ENCODE measurements at places on chromosomes 6 and 20.

- DNase-seq, result no peak
Measured at GRCh38 chr6:99789767-99790166, 183.1 kb downstream of the PRDM13 start.

DNA sequence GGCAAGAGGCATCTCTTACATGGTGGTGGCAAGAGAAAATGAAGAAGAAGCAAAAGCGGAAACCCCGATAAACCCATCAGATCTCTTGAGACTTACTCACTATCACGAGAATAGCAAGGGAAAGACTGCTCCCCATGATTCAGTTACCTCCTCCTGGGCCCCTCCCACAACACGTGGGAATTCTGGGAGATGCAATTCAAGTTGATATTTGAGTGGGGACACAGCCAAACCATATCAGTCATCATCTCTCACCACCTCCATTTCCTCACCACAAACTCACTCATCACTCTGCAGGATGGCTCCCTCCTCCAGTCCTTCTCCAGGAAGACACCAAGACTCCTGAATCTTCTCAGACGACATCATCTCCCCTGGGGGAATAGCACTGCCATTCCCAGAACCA, 25.8 kb upstream of the SLC16A10 start:
- no peak for DNase-seq

- DNase-seq, result no peak
Measured at GRCh38 chr6:5205877-5206850, 54.6 kb downstream of the LYRM4 start.

GRCh38 chr6:10154251-10154650, 260.6 kb downstream of the TFAP2A start:
- no peak for DNase-seq

DNA sequence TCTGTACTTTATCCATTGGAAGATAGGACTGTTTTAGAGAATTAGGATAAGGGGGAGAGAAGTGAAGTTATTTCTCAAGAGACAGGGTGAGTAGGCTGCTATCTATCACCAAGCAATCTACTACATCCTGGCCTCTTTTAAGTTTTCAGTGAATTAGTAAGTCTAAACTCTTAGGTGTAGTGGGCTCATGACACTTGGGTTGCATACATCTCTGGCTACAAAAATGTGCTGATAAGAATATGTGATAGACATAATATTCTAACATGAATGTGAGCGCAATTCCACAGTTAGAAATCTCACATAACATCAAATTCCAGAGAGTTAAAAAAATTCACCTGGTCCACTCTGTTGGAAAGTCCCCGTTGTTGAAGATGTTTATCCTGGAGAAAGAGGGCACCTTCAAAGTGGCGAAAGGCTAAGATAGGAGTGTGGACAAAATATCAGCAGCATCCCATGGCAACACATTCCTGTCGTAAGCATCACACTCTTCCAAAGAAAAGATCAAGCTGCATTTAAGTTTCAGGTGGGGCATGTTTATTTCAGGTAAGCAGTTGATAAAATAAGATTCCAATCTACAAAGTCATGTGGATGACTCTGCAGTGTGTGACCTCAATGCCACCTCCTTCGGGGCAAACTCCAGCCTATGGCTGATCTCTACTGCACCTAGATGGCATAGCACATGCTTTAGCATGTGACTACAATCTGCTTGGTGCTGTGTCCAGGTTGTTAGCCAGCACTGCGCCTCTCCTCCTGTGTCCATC, 111.7 kb upstream of the NEDD9 start:
- no peak for DNase-seq

DNA sequence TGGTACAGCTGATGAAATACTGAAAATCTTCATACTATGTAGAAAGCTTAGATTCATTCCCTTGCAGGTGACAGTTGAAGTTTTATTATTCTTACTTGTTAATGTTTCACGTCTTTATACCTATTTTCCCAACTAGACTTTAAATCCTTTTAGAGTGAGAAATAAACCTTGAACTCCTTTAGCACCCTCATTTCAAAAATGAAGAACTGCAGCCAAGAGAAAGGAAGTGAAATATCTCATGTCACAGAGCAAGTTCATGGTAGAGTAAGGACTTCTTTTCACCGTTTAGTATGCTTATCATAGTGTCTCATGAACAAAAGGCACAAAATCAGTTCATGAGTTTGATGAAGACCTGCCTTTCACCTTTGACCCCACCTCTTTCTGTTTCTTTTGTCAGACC, 38.5 kb downstream of the ORC3 start:
- no peak for DNase-seq

GRCh38 chr6:163414946-163415619, 565 bp downstream of the QKI start:
- no peak for DNase-seq
